ENCODE measurements at places on chromosomes 7 and 10.

DNA sequence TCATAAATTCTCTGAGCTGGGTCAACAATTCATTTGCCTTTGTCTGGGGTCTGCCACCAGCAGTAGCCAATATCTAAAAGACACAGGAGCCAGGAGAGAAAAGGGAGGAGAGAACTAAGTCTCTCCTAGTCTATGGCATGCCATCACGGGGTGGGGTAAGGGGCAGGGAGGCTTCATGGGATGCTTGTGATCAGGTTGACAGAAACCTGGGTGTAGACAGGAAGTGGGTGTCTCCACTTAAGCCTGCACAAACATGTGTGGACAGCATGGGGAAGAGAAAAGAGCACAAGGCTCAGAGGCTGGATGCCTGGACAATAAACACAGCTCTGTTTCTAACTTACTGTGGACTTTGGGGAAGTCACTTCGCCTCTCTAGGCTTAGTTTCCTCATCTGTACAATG lies 11.5 kb upstream of the C10orf53 start:
- no peak for DNase-seq

DNA sequence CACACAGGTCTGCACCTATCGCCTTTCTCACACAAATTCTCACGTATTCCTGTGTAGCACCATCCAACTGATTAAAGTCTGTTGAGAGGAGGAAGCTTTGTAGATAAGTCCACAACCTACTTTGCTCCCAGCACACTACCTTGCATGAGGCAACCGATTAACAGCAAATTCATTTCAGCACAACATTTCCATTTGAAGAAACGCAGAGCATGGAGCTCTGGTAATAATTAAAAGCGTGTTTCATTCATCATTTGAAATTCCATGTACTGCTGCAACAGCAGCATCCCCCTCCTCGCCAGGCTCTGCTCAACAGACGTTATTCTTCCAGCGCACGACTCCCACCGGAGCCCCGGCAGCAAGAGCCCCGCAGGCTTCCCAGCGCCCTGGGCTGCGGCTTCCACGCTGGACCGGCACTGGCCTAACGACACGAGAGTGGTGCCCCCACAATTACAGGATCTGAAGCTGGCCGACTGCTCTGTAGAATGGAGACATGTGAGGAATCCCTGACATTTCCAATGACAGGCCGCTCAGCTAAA lies 118.8 kb downstream of the DIP2C start:
- no peak for DNase-seq

GRCh38 chr7:106794276-106795083 lies 70.6 kb upstream of the PIK3CG start:
- DNase-seq: no peak

- DNase-seq: no peak
These were observed 94.2 kb downstream of the CD36 start for GRCh38 chr7:80732630-80733029.

GRCh38 chr10:85362401-85362800 lies 1004.2 kb downstream of the GRID1 start:
- no peak for DNase-seq

DNA sequence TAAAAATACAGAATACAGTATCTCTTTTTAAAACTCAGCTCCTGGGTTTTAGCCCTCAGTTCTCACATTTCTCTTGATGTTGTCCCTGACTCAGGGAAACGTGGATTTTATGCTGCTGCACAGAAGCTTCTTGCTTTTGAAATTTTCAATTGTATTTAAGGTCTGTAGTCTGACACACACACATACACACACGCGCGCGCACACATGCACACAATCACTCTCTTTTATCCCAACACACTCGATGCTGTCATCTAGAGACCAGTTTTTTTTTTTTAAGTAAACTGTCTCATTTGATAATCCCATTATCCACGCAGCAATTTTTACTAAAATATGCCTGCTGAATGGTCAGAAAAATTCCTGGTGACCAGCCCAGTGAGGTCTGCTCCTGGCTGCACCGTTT lies 108.6 kb downstream of the KMT2E start:
- no peak for DNase-seq

GRCh38 chr10:44995914-44996669 lies 4.6 kb upstream of the ZNF22 start:
- DNase-seq: peak; percentile 90

DNA sequence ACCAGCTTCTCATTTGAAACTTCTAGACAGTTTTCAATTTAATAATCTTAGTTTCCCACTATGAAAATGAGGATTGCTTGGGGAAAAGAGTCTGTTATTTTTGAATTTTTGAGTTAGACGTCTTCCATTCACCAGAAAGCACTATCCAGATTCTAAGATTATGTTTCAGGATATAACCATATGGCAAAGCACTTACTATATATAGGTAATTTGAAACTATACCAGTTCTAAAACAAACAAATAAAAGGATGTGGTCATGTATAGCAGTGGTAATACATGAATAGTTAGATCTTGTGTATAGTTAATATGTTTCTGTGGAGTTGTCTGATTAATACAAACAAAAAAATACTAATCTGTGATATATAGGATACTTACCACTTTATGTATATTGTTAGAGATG lies 320.0 kb downstream of the EXOC4 start:
- no peak for DNase-seq

- DNase-seq: no peak
These were observed 8.5 kb upstream of the GLCCI1 start for GRCh38 chr7:7959979-7960670.

GRCh38 chr10:11687357-11687771 lies 54.8 kb upstream of the ECHDC3 start:
- DNase-seq: no peak

DNA sequence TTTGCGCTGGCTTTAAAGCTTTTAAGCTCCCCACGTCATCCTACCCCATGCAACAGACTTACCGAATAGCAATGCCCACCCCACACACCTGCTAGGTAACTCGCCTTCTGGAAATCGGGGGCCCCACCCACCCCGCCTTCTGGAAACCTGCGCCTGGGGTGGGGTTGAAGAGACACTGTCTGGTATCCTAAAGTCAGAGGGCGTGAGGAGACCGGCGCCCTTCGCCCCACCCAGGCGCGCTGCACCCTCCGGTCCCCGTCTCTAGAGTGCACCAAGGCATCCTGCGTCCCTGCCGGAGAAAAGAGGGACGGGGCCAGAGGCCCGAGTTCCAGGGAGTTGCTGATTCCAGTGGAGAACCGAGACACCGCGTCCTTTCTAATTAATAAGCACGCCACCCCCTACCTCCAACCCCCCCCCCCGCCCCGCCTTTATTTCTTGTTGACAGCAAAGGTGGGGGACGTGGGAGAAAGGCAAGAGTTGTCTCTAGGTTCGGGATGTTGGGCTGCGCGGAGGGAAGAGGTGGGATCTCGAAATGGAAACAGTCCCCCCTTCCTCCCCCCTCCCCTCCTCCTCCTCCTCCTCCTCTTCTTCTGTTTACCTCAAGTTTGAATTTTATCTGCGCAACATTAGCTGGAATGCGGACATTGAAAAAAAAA lies 220.9 kb upstream of the MKLN1 start:
- DNase-seq: no peak

- DNase-seq: no peak
These were observed 104.1 kb downstream of the THSD7A start for GRCh38 chr7:11727864-11728263.

DNA sequence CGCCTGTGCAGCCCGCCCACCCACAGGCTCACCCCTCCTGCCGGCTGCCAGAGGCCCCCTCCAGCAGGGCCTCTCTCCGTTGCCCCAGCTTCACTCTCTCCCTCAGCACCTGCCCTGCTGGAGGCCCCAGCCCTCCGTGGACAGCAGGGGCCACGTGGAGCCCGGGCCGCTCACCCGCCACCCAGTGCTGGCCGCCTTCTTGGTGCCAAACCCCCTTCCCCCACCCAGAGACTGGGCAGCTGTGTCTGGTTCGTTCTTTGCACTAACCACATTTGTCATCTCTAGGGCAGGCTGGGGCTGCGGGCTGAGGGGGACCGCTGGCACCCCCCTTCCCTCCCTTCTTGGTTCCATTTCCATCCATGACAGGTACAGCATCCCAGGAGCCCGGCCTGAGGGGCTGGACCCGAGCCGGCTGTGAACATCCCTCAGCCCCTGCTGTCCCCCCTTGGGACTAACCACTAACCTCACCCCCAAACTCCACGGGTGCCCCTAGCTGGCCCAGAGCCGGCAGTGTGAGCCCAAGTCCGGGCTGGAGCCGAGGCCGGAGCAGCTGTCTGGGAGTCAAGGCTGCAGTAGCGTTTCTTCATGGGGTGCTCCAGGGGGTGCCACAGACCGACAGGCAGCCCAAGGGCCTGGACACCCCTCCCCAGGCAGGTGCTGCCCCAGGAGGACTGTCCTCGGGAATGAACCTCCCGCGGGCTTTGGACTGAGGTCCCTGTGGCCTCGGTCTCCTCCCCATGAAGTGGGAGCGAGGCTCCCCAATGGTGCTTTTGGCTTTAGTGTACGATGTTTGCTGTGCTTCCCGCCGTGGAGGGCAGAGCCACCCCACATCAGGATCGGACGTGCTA lies 25.5 kb upstream of the AMZ1 start:
- no peak for DNase-seq

- DNase-seq: no peak
These were observed 3.2 kb upstream of the VSTM4 start for GRCh38 chr10:49118430-49119074.

- DNase-seq: no peak
These were observed 478.2 kb upstream of the FOXK1 start for GRCh38 chr7:4203626-4204512.

- DNase-seq: peak; percentile 32
These were observed 208.5 kb upstream of the NRP1 start for GRCh38 chr10:33542752-33543505.

DNA sequence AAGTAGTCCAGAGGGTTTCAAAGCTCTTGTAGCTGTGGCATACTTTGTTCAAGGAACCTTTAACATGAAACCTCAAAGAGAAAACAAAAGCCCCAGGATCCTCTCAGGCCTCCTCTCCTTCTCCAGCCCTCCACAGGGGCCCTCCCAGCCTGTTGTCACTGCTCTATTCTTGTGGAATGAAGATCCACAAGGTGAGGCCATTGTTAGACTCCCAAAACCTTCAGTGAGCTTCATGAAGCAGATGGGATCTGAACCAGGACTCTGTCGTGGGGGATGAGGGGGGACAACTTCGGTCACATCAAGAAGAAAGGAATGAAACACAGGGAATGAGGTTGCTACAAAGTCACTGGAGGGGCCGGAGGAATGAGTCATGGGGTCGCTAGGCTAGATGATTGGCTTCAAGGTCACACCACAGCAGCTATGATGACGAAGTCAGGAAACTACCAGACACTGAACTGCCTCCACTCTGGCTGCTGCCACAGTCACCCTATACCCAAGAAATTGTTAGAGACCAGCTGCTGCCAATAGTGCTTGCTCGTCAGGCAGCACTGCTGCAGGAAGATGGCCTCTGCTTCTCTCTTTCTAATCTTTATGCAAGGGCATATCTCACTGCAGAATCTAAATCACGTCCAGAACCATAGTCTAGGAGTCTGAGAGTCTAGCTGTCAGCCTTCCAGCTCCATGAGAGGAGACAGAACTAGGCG lies 208.8 kb downstream of the HIBADH start:
- DNase-seq: peak; percentile 77

DNA sequence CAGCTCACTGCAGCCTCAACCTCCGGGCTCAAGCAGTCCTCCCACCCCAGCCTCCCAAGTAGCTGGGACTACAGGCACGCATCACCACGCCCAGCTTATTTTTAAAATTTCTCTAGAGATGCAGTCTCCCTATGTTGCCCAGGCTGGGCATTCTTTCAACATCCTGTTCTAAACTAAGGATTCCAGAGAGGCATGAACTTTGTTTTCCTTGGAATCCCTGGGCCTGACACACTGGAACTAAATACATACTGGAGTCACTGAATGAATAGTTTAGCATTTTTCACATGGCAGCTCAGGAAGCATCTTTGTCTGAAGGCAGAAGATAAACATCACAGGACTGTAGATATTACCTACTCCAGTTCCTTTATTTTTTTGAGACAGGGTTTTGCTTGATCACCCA lies 108.7 kb downstream of the ITIH5 start:
- DNase-seq: no peak

GRCh38 chr10:29736366-29737073 lies 101.7 kb upstream of the SVIL start:
- no peak for DNase-seq

DNA sequence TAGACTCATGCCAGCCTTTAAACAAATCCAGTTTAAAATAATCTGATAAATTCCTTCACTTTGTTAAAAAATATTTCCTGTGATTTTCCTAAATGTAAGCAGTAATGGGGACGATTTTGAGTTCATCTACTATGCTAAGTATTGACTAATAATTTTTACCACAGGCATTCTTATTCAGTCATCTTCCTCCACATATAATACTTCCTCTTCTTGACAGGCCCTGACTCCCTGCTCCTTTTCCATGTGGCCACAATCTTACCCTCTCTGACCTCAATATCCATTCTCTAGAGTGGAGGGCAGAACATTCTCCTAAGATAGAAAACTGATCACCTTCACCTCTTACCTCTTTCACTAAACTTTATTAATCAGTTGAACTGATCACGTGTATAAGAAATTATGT lies 7.8 kb downstream of the DNAJC2 start:
- no peak for DNase-seq

- DNase-seq: no peak
These were observed 65.3 kb upstream of the NPTX2 start for GRCh38 chr7:98551611-98552273.

DNA sequence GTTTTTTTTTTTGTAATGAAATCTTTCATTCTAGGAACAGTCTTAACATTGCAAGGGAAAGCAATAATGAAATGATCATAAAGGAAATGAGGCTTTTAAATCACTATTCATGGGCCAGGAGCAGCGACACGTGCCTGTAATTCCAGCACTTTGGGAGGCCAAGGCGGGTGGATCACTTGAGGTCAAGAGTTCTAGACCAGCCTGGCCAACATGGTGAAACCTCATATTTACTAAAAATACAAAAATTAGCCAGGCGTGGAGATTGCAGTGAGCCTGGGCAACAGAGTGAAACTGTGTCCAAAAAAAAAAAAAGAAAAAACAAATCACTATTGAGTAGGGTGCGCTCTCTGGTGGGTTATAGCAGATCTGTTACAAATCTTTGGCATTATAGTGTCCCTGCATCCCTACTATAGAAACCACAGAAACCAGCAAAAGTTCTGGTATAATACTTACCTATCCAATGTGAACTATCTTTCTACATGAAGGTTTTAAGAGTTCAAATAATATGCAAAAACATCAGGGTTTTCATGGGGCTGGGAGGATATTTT lies 72.1 kb downstream of the GLI3 start:
- DNase-seq: no peak

- DNase-seq: no peak
These were observed 41.7 kb downstream of the ATAD1 start for GRCh38 chr10:87776328-87776727.

DNA sequence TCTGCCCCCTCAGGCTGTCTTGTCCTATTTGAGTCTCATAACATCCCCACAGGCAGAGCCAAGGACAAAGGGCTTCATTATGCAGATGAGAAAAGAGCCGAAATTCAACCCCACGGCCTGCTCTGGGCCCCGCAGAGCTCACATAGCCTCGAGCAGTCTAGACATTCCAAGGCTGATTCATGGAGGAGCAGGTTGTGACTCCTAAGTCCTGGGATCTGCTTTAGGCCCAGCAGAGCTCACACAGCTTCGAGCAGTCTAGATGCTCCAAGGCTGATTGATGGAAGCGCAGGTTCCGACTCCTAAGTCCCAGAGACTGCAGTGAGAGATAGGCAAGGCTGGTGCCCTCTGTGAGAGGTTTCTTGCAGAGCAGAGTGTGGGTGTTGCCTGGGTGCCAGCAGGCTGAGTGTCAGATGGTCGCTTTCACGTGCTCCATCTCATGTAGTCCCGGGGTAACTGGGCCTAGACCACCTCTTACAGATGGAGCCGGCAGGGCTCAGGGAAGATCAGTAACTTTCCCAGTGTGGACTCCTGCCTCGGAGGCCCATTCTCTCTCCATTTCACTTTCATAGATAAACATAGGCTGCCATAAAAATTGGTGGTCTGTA lies 436.1 kb upstream of the FOXK1 start:
- no peak for DNase-seq

GRCh38 chr7:158720112-158720511 lies 15.5 kb upstream of the NCAPG2 start:
- no peak for DNase-seq

Measured in iris pigment epithelial cell (primary cell).